ENCODE measurements at places on chromosomes 4 and X.

- no peak for DNase-seq
Observed at GRCh38 chr4:158147151-158147550, 25.7 kb downstream of the GASK1B start.

DNA sequence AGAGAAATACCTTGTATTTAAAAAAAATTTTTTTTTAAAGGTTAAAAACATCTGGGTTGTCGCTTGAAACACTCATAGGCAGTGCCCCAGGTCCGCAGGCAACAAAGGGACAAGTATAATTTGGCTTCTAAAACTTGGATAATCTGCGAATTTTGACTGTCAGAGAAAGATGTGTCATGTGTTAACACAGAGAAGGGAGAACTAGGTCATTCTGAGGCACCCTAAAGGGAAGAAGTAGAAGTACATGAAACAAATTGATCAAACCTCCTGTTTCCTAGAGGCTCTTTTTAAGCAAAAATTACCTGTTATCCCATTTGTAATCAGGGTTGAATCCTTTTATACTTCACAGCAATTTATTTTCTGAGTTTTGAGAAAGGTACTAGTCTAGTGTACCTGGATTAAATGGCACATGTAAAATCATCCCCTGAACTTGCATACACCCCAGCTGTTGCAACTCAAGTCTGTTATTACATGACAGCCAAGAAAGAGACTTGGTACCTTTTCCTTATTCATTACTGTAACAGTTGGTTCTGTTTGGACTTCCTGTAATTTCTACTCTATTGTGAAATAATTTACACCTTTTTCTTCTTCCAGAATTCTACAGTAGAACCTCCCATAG, 1.7 kb downstream of the SRD5A3 start:
- DNase-seq: no peak

- DNase-seq: no peak
Observed at GRCh38 chrX:5307416-5307815, 921.3 kb downstream of the NLGN4X start.

DNA sequence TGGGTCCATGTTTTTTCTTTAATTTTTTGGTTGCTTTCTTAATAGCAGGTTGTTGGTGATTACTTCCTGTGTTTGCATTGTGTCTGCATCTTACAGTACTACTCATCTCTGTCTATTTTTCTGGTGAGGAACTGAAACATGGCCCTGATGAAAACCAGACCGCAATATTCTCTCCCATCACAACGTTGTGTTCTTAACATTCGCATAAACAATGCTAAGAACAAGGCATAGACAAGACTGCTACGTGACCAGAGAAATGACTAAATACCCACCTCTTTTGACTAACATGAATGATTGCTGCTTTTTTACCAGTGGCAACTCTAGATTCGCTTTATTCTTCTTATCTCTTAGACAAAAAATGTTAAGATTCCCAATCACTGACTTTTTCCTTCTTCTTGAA, 179.1 kb downstream of the GC start:
- DNase-seq: no peak

- no peak for DNase-seq
Observed at GRCh38 chr4:25012655-25013054, 18.1 kb downstream of the LGI2 start.

GRCh38 chrX:123219916-123220315, 35.8 kb downstream of the GRIA3 start:
- DNase-seq: no peak

GRCh38 chr4:108398316-108398715, 222.1 kb upstream of the RPL34 start:
- no peak for DNase-seq

DNA sequence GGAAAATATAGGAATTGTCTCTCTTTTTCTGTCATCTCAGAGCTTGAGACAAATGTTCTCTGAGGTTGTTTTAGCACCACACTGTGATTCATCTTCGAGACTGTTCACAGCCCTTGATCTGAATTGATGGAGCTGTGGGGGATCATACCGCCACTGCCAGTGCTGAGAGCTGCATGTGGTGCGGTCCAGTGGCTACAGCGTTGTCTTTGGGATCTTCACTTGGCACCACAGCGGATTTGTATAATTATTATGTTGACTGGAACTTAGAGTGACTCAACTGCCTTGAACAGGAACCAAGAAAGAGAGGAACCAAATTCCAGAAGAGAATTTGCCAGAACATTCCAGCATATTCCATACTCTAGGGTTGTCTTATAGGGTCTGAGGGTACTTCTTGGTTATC, 29.1 kb downstream of the TBL1X start:
- no peak for DNase-seq

DNA sequence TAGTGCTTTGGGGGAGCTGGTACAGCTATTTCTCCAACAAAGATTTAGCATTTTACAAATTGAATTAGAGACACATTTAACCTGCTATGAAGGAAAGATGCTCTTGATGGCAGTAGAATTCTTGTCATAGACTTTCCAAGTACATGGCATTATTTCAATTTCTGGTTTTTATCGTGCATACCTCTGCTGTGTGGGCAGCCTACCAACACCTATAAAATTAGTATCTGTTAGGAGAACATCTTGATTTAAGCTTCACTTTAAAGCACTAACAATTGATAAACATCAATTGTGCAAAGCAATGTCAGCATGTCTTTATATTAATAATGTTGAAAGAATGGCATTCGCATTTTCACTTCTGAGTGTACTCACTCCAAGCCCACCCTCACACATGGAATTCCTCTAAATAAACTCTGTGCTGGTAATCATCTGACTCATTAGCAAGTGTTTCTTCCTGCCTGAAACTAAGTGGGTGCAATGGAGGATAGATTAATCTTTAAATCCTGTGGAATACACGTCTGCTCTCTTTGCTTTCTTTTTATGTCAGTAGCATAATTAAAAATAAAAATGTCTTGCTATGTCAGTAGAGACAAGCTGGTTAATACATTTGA, 279.8 kb upstream of the MAGEB18 start:
- no peak for DNase-seq

GRCh38 chr4:37803348-37803973, 23.0 kb upstream of the PGM2 start:
- DNase-seq: no peak

DNA sequence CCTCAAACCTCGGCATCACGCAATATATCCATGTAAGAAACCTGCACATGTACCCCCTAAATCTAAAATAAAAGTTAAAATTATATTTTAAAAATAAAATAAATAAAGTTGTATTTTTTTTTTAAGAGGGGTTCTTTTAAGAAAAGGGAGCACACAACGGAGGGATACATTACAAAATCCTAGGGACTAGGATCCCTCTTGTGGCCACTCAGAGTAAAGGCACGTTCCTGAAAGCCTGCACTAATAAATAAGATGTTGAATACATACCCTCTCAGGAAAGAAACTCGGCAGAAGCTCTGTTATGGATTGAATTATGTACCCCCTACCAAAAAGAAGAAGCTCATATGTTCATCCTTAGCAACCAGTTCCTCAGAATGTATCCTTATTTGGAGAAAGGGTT, 50.9 kb upstream of the PRDX4 start:
- DNase-seq: no peak

DNA sequence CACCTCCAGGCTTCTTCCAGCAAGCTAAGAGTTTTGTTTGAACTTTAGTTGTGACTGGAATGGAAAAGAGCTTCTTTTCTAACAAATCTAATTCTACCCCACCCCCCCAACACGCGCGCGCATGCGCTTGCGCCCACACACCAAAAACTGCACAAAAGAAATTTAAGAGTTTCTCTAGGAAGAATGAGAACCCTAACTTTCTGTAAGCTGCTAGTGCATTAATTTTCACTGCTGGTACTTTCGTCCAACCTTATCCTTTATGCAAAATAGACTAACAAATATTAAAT, 9.0 kb upstream of the INTU start:
- DNase-seq: no peak

- no peak for DNase-seq
Observed at GRCh38 chr4:141786946-141787345, 150.6 kb downstream of the IL15 start.

DNA sequence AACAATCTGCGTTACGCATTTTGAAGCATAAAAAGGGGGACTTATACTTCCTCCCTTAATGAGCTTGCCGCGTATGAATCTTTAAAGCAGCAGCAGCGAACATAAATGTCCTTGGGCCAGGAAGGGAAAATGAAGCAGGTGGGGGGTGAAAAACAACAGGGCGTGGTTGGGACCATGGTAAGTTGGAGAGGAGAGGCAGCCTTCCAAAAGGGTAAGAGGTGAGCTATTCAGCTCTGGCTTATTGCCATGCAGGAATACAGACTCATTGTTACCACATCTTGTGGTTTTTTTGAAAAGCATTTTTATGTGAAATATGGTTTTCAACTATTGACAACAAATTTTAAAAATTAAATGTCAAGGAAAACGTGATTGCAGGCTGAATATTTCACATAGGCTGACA, 710.7 kb upstream of the FAM241A start:
- no peak for DNase-seq

DNA sequence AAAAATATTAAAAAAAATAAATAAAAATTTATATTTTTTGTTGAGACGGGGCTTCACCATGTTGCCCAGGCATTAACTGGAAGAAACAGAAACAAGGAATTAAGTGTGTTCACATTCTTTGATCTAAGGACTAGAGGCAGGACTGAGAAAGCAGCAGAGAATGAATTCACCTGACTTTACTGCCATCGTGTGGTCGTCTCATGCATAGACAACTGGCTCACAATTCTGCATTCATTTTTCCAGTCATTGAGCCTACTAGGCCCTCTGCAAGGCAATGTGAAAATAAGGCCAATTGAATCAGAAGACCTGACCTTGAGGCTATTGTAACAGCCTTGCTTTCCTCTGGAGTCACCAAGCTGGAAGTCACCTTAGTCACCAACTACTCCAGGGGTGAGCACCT, 37.4 kb downstream of the LHFPL1 start:
- DNase-seq: no peak

DNA sequence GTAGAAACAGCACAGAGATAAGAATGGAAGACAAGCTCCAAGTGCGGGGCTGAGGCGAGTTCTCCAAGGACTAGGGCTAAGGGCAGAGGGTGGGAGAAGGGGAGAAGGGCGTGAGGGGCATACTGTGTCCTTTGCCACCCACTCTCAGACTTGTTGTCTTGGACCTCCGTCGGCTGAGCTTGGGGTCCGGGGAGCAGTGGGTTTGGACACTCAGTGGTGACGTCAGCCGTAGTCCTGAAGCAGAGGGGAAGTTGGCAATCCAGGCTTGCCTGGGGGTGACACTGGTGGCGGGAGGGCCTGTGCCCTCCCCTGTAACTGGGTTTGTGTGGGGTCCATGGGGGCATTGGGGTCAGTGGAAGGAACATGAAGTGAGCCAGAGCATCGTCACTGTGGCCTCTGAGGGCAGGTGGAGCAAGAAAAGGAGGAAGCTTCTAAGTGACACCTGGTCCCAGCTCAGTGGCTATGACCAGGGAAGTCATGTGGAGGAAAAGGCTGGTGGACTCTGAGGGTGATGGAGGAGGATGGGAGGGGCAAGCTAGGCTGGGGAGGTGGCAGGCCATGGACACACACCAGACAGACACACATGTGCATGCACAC, 17.6 kb downstream of the CD99 start:
- DNase-seq: no peak

DNA sequence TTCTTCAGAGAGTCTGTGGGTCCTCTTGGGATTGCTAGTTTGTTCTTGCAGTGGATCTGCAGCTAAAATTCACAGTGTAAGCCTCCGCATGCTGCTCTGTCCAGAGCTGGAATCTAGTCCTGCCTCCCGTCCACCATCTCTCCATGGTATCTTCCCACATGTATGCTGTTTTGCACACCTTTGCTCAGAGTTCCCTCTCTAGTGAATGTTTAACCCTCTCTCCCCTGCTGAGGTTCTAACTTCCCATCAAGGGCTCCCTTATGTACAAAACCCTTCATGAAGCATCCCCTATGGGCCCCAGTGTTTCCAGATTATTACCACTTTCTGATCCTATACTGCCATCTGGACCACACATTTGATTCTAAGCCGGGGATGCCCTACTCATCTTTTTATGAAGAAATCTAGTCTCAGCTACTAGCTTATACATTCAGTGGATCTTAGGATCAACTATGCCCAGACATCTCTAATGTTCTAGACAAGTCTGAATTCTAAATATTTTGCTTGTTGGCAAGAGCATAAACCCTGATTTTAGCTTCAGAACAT, 157.3 kb downstream of the CPEB2 start:
- DNase-seq: no peak

DNA sequence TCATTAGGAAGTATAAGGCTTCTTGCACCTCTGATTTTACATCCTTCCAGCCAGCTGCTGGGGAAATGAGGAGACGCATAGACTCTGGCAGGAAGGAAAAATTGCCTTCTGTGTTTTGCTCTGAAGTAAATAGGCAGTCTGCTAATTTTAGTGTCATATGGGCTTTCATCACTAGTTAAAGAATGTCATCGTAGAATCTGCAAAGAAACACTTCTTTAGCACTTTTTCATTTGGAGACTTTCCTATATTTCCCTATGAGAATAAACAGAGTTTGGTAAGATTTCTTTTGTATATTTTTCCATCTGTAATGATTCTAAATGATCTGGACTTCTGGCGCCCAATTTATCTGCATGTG, 3.3 kb downstream of the ADGRL3 start:
- no peak for DNase-seq

- no peak for DNase-seq
Observed at GRCh38 chr4:38601244-38601915, 62.6 kb upstream of the KLF3 start.

DNA sequence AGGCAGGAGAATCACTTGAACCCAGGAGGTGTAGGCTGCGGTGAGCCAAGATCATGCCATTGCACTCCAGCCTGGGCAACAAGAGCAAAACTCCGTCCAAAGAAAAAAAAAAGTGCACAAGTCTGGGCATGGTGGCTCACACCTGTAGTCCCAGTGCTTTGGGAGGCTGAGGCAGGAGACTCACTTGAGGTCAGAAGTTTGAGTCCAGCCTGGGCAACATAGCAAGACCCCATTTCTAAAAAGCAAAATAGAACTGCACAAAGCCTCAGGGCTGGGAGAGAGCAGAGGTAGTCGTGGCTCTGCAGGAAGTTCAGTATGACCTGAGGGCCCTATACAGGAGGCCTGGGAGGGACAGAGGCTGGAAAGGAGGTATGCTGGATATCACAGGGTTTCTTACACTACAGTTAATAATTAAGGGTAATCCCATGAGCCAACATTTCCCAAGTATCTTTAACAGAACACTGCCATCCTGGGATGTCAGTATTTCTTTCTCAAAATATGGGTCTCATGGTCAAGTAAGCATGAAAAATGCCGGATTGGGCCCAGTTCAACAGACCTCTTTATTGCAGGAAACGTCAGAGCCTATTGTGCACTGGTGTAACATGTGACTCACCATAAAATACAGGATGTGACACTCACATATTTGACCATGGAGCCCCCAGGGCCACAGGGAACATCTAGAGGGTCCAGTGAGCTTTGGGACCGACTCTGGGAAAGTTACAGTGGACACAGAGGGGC, 37.8 kb downstream of the ACSL1 start:
- DNase-seq: no peak

- no peak for DNase-seq
Observed at GRCh38 chr4:80507507-80507906, 172.0 kb downstream of the CFAP299 start.

DNA sequence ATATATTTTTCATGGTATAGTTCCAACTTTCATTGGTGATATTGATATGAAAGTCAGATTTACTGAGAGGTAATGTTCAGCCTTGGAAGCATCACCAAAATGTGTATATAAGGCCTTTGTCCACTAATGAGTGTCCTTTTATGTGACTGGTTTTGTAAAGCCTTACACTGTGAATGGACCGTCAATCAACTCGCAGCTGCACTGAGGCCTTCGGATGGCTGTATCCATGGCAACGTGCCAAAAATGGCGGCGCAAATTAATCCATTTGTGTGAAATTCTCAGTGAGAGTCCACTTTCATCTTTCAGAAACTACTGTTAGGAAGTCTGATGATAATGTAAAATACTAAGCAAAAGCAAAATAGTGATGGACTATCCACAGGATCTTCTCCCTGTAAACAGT, 131.7 kb downstream of the SPCS3 start:
- no peak for DNase-seq

Measured in stimulated activated CD8-positive, alpha-beta memory T cell treated with anti-CD3 and anti-CD28 coated beads, Interleukin-15, amount 100 ng/mL, for 24 hours (primary cell).